ENCODE measurements at places on chromosomes 3 and 15.

DNA sequence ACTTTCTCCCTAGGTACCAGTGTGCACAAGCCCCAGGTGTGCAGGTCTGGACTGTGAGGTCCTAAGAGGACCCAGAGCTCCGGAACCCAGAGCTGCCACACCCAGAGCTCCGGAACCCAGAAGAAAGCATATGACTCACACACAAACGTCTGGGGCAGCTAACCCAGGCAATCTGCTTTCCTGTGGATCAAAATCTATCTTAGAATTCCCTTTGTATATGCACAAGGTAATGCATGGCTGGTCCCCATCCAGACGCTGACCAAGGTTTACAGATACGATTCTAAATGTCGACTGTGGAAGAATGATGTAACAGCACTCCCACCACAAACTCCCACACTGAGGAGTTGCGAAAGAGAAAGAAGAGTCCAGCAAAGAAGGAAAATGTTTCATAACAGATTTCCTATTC, 15.7 kb downstream of the KCNMB2 start:
- DNase-seq, result no peak

- no peak for DNase-seq
Measured at GRCh38 chr15:62057341-62057980, 2.8 kb downstream of the VPS13C start.

DNA sequence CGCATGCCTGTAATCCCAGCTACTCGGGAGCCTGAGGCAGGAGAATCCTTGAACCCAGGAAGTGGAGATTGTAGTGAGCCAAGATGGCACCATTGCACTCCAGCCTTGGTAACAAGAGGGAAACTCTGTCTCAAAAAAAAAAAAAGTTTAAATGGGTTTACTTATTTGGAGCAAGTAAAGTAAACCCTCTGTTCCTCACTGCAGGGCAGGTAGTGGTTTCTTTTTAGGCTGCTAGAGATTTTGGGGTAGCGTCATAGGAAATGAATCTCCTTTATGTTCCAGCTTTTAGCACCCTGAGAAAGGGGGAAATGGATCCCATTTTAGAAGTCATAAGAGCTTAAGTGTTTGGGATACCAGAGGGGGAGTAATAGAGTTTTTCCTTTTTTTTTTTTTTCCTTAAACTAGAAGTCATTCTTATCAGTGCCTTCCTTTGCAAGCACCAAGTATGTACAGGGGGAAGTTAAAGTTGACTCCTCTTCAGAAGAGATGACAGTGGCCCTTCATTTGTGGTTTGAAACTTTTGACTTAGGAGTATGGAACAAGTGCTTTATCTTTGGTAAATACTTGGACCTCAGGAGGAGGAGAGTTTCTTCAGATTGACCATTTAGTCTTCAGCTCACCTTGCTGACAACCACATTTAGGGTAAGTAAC, 8.0 kb downstream of the PXK start:
- DNase-seq, result no peak

DNA sequence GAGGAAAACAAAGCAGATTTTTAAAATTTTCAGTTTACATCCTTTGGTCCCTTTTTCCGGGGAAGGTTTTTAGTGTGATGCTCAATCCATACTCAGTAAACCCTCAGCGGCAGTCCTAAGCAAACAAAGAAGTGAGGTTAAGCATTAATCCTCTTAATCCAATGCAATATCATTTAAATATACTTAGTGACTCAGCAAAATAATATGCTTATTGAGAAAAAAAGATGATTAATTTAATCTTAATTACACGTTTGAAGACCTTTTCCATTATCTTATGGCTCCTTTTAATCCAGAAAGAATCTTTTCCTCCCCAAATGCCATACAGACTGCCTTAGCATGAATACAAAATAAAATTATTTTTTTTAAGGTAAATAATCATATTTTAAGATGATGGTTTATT, at the start of gene GABRR3:
Gene GABRR3 (minus strand): TSS at position 108 of the 400 bp plus-strand sequence. CDS start 328 bp downstream, outside the sequence.
- no peak for DNase-seq

DNA sequence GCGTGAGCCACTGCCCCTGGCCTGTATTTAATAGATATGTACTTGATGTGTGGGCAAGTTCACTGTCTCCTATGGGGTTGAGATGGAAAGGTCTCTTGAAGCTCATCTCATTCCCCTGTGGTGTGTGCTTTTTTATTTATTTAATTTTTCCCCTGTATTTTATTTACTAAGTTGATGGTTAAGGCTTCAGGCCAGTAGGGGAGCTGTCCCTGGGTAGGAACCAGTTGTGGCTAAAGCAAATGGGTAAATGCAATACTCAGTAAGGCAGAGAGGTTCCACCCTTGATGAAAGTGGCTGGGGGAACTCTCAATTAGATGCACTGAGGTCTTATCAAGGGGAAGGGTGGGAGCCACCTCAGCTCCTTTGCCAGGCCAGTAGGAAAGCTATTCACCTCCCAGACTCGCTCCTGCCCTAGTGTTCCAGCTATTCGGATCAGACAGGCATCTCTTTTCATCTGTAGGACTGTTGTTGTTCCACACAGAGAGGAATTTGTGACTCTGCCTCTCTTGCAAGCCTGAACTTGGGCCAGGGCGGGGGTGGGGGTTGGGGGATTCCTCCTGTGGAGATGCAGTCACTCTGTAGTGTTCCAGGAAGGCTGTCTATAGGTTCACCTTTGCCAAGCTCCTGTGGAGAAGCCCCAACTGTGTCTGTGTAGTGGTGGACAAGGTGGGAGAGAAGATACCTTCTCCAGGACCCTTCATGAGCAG, 26.1 kb downstream of the PCCB start:
- no peak for DNase-seq

DNA sequence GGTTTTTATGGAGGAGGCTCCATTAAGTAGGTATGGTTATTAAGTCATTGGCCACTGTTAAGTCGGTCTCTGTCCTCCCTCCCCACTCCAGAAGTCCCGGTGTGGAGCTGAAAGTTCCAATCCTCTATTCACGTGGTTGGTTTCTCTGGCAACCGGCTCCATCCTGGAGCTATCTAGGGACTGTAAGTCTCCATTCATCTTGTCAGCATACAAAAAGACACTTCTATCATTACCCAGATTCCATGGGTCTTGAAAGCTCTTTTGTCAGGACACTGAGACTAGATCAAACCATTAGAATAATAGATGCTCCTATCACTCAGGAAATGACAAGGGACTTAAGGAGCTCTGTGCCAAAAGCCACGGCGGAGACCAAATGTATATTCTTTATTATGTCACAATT, 110.3 kb downstream of the PIK3CB start:
- DNase-seq, result no peak

GRCh38 chr3:9036404-9037131, 73.3 kb upstream of the RAD18 start:
- no peak for DNase-seq

DNA sequence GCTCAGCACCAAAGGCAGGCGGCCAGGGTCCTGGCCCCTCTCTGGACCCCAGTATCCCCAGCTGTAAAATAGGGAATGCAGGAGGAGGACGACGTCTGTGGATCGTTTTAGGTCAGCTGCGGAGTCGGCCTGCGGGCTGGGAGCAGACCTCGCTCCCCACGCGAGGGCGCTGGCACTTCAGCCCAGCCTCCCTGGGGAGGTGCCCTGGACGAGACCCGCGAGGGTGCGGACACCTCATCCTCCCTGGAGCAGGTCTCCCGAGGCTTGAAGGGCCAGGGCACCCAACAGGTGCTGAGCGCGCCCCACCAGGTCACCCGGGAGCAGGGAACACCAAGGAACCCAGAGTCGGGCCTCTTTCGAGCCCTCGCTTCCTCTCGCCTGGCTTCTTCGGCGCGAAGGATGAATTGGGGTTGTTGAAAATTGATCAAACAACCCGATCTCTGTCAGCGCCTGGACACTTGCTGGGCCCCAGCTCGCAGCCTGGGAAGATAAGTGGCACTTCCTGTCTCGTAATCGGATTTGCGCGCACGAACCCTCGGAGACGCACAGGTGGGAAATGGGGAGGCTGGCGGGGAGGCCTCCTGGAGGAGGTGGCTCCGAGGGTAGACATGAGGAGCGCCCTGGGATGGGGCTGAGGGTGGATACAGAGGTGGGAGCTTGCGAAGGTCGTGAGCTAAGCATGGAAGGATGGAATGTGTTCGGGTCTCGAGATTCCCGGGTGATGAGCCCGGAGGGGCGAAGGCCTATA, 588 bp upstream of the VIPR1 start:
- peak; percentile 73 for DNase-seq

- DNase-seq, result no peak
Measured at GRCh38 chr3:53230789-53231188, 25.0 kb downstream of the TKT start.

DNA sequence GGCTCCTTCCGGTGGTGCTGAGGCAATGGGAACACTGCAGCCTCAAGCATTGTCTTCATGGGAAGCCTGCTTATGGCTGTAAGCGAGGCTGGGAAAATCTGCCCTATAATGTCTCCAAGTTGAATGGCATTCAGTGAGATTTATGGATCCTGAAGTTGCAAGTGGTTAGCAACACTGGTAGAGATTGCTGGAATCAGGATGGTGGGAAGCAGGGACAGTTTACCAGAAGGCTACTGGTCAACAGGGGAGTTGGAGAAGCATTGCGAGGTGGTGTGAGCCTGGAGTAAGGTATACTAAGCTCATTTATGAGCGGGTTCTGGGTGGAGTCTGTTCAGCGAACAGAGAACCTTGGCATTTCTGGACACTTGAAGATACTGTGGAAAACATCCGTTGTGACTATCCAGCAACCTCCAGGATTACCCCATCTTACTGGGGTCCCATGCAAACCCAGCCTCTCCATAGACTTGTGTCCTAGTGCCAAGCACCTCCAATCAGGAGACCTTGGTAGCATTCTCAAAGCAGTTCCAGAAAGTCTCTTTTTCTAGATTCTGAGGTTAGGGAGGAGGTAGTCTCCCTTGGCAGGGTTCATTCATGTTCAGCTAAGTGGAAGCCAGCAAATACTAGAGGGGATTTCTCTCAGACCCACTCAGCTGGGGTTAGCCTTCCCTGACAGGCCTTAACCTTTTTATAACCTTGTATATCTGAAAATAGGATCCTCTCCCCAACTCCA, 7.3 kb downstream of the RPSA start:
- no peak for DNase-seq

DNA sequence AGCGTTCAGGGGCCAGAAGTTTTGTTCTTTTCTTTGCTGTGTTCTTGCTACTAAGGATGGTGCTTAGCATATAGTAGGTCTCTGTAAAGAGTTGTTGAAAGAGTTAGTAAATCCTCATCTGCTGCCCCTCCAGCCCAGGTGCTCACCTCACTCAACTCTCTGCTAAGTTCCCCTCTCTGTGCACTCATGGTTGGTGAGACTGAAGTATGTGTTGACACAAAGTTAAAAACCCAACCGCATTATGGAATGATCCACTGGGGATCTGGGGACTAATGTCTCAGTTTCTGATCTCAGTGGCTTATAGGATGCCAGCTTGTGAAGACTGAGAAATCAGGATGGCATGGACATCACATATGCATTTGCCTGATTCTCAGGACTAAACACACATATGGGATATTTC, 13.8 kb downstream of the RYR3 start:
- no peak for DNase-seq

- DNase-seq, result no peak
Measured at GRCh38 chr3:115670911-115671310, 47.6 kb downstream of the GAP43 start.

DNA sequence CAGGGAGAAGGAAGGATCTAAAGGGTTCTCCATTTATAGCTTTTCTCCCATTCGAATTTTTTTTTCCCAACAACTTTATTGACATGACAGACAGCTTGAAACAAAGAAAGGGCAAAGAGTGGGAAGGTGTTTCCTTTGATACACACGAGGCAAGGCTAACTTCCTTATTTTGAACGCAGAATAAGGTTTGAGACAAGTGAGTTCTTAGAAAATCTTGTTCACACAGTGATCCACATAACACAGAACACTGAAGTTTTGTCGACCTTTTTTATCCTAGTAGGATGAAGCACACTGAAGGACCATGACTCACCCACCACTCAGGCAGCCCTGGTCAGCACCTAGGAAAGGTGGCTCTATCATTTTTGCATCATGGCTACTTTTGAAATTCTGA, 425.8 kb upstream of the MDFIC2 start:
- no peak for DNase-seq

DNA sequence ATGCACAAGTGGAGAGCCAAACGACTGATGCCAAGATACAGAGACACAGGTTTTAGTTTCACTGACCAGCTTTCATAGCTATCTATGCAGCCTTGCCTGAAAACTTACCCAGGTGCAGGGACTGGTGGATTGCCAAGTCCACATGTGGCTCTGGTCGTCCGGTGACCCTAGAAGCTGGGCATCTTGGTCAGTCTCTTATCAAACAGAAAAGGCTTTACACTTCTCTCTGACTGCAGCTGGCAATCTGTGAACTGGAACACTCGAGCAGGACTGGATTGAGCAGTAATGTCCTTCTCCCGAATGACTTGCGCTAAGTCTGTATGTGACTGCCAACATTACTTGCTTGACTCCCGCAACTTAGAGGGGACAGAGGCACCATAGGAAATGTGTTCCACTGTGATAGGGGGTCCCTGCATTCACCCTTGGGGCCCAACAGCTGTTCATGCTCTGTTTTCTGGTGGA, 63.0 kb upstream of the SIAH2 start:
- DNase-seq, result no peak

- DNase-seq, result no peak
Measured at GRCh38 chr3:190224456-190224855, 97.8 kb downstream of the CLDN1 start.

DNA sequence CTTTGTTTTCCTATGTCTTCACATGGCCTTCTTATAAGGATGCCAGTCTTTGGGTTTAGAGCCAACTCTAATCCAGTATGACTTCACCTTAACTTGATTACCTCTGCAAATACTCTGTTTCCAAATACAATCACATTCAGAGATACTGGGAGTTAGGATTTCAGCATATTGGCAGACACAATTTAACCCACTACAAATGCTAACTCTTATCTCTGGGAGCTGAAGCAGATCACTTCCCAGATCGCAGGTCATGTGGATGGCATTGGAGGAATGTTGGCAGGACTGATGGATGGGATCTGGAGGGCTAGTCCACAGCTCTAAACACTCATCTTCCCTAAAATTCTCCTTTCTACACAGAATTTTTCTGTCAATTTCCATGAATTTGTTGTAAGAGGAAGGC, 46.2 kb upstream of the ADGRG7 start:
- DNase-seq, result no peak

DNA sequence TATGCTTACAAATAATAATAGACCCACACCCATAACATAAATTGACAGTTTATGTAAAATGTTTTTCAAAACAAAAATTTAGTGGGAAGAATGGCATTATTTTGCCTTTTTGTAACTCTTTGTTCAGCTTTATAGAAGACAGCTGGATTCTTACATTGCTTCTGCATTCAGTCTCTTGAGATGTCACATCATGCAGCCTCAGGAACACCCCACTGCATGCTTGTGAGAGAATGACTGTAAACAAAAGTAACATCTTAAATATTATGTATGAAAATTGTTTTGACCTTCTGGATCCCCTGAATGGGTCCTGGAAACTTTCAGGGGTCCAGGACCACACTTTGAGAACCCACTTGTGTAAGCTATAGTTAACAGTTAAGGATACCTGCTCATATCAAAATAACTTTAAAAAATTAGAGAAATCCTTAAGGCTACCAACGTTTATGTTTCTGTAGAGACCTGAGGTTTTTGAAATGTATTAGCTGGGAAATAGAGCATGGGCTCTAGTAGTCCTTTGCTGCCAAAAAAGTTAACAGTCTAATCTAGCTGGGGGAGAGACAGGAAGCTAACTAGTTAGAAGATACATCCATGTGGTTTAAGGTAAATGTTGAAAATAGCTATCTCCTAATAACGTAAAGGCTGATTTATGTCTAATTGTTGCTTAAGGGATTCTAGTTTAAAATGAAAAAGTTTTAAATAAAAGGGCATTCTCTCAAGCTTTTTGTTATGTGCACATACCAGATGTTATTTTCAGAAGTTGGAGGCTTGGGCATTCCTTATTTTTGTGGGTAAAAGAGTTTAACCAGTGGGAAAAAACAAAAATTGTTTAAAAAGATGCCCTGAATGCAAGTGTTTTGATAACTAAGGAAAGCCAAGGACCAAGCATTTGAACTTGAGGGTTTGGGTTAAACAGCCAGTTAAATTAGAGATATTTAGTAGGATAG, 3.8 kb downstream of the USP3 start:
- no peak for DNase-seq
